ENCODE measurements at places on chromosomes 3 and 15. TPM values are rescaled to one million over a fixed set of nuclear protein-coding genes. Genes with fewer than 3 reads are reported as not detected.
A peak's percentile ranks its signal among the peaks of the same experiment; 100 is the strongest.

- DNase-seq, result no peak
Observed at GRCh38 chr15:70504299-70504951, 258.9 kb downstream of the UACA start.

DNA sequence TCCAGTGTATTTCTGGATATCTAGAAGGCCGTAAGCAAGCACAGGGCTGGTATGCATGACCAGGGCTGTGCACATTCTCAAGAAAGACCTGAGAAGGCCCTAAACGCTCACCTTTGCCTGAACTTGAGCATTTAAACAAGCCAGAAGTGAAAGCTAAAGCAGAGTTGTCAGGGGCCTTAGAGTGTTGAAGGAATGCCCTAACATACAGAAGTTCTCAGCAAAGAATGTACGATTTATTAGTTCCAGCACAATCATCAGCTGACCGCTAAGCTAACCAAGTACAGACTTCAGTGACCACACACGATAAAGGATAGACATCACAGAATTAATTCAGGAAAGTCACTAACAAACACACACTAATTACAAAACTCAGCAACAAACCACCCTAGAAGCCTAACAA is 8.7 kb downstream of the HLTF start:
- no peak for DNase-seq

DNA sequence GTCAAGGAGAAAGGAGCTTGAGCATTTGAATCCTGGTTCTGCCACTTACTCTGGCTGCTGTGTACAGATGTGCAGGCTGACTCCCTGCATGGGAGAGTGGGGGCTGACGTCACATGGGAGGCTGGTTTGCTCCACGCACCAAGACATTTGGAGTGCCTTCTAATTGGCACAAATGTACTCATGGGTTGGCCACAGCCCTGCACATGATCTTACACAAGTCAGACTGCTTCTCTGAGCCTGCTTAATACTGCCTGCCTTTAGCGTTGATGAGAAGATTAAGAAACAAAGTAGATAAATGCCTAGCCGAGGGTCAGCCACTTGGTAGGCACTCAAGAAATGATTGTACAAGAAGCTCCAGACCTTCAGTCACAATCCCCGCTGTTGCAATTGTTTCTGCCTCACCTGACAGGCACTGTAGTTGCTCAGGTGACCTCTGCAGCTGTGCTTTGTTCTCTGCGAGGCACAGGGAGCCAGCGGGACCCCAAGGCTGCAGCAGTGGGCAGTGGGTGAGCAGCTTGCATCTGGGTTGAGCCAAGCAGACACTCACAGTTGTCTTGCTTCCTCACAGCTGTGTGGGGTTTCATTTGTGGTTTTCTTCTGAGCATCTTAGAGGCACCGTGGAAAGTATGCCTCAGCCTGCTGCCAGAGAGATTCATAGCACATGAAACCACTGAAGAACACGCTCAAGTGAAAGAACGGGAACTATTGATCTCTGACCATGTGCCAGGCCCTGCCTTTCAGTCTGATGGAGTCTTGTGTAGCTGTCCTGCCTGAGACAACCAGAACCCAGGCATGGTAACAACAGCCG is 33.1 kb downstream of the GRK7 start:
- DNase-seq, result no peak

DNA sequence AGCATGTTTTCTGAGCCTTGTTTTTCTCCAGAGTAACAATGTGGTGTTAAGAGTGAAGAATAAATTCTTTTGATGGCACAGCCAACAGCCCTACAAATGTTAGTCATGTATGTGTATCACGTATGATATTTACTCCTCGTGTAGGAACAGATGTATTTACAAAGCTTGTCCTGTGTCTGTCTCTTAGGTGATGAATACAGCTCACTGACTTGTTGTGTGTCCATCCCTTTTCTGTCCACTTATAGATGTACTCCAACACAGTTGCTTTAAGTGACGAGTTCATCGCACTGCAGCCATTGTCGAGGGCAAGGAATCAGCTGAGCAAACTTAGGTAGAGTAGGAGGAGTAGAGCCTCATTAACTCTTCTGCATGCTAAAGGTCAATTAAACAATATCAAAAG is 78.1 kb downstream of the DCUN1D1 start:
- DNase-seq, result no peak

DNA sequence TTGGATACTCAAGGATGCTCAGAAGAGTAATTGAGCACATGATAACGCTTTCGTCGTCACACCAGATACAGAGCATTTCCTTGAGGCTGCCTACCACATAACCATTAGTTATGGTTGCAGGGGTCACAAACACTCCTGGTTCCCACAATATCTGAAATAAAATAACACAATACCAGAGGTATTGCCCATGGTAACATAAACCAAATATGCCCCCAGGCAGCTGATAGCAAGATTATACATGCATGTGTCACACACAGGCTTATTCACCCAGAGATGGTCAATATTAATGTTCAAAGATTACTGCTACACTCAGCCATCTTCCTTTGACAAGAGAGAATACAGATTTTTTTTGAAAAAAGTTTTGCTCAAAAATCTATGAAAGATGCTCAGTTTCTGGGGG is 7.3 kb downstream of the RPL39L start:
- no peak for DNase-seq

GRCh38 chr3:98565843-98566242 is 27.6 kb downstream of the CPOX start:
- DNase-seq, result no peak

DNA sequence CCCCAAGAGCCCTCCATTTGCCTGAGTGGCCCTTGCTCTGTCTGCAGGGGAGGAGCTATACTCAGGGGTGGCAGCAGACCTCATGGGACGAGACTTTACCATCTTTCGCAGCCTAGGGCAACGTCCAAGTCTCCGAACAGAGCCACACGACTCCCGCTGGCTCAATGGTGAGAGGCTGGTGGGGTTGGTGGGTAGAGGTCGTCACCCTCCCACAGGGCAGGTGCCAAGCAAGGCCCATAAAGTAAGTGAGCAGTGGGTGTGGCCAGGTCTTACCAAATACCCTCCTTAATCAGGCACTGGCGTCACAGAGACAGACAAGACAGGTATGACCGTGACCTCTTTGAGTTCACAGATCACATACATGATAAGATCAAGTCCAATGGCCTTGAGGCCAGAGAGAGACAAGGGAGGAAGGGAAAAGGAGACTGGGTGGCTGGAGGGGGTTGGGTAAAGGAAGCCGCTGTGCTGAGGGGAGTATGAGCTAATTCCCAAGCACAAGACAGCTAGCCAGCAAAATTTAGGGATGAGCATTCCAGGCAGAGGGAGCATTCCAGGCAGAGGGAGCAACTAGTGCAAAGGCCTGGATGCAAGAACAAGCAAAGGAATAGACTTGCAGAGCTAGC is 2.5 kb downstream of the SEMA3B start:
- no peak for DNase-seq

GRCh38 chr3:68915973-68916372 is 16.4 kb downstream of the TAFA4 start:
- no peak for DNase-seq

DNA sequence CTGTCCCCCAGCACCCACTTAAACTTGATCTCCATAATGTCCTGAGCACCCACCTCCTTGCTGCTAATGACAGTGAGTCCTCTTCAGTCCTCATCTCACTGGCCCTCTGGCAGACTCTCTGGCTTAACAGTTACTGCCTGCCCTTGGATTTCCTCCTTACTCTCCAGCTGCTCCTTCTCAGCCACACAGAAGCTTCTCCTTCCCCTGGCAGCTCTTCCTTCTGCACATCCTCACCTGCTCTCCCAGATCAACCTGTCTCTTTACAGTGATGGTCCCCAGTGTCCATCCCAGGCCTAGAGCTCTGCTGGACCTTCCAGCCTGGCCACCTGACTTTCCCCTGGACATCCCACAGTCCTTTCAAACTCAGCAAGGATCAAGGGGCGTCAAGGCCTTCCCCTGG is 47.4 kb upstream of the SMAD3 start:
- no peak for DNase-seq

GRCh38 chr15:50624616-50625168 is 61.9 kb downstream of the TRPM7 start:
- DNase-seq, result no peak

DNA sequence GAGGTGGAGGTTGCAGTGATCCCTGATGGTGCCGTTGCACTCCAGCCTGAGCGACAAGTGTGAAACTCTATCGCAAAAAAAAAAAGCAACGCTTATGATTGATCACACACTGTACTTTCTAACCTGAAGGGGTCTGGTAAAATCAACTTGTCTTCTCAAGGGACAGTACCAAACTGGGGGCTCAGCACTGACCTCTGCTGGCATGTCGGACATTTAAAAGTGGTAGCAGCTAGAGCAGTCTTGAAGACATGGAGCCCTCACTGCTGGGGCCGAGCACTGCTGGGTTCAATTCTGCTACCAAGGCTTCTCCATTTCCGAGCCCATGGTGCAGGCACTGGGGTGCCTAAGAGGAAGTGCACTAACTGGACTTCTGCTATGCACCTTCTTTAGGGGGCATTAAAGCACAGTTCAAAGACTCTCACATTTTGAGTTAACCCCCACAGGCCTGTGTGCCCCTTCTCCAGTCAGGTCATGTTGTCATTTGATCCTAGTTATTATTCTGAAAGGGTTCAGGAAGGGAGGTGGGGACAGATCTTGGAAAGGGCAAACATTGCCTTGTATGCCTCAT is 26.4 kb upstream of the LAMP3 start:
- DNase-seq, result peak; percentile 27

DNA sequence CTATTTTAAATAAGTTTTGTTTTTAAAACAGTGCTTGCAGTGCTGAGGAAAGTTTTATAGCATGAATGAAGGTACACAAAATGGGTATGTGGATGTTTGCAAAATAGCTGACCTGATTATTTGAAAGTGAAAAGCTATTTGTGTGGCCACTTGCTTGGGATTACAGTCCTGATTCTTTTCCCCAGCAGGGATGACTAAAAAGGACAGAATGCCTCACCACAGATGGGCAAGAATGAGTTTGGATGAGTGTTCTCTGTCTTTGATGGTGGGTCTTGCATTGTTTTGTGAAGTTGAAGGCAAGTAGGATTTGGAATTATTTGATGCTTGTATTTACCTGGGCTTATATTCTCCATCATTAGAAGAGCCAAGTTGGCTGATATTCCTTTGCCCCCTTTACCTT is 48.8 kb upstream of the MEIS2 start:
- no peak for DNase-seq

DNA sequence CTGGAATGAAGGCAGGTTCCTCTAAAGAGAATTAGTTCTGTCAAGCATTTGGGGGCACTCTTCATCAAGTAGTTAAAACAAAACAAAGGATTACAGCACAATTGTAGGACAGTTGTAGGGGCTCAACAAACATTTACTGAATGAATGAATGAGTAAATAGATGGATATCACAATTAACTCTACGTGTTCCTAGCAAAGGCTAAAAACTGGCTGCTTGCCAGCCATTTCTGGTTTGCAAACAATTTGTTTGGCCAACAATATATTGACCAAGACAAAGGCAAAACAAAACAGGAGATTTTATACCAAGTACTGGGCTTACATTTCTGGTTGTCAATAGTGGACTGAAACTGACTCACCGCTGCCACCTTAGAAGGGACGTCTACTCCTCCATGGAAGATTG is 116.8 kb downstream of the ZNF280D start:
- no peak for DNase-seq

DNA sequence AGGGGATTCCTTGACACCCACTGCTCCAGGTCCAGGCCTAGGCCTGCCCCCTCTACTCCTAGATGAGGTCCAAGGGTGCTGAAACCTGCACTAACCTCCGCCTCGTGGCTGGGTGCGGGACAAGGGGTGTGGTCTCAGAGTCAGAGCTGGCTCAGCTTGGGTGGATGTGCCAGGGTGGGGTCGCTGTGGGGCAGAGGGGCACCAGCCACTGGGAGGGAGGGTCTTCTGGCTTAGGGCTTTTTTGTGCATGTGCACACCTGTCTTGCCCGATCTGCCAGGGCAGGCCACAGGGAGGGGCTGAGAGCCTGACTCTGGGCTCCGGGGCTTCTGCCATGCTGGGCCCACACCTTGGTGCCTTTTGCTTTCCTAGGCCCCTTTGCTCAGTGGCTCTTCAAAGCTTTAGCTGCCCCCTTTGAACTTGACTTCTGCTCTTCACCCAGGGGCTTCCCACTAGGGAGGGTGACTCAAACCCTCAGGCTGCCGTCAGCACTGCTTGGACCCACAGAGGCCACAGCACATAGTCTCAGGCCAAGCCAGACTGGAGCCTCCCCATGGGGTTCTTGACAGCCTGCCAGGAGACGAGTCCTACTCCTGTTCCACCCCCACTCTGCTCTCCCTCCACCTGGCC is 73.0 kb downstream of the KLF13 start:
- no peak for DNase-seq

GRCh38 chr3:170956647-170957046 is 48.2 kb upstream of the EIF5A2 start:
- no peak for DNase-seq

DNA sequence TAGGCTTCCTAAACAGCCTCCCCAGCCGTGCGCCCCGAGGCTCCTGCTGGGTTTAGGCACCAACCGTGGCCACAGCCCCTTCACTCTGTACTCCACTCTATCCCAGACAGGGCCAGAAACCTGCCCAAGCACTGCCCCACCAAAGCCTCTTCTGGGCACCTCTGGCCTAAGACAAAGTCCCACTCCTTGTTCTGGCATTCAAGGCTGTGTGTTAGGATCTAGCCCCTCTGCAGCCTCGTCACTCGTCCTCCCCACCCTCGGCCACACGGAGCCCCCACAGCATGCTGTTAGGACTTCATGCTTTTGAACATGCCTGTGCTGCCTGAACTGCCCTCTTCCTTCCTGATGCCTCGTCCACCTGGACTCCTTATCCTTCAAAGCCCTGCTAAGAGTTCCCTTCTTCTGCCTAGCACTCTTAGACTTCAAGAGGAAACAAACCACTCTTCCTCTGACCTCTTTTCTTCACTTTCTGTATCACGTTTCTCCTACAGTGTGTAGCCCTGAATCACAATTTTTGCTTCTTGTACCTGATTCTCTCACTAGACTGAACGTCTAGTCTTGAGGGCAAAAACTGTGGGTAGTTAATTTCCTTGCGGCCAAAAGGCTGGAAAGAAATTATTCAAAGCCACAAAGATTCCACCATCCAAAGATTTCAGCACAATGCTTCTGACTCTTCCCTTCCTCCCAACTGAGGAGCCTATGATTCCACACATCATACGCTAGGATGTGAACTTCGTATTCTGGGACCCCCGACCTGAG is 28.6 kb downstream of the WNT7A start:
- no peak for DNase-seq

Gene CRYGS
- total RNA-seq, result 1.6 TPM

Gene SKOR1
- total RNA-seq, result 0.41 TPM

Gene DLL4
- total RNA-seq, result 4.1 TPM

Gene KBTBD12
- total RNA-seq, result 0.82 TPM

Gene FHIT
- total RNA-seq, result 1.6 TPM

Gene FES
- total RNA-seq, result 3.7 TPM

Gene SUCNR1
- 0.41 TPM for total RNA-seq

Gene CLRN1
- not detected for total RNA-seq

Gene STAB1
- 13.9 TPM for total RNA-seq
